ENCODE measurements at places on chromosomes 11 and 22. TPM values are rescaled to one million over a fixed set of nuclear protein-coding genes. Genes with fewer than 3 reads are reported as not detected.
A peak's percentile ranks its signal among the peaks of the same experiment; 100 is the strongest.

The OR51B5 gene
- polyA plus RNA-seq: not detected

The C11orf52 gene
- 2.3 TPM for polyA plus RNA-seq

The TSSK2 gene
- polyA plus RNA-seq: 0.04 TPM

DNA sequence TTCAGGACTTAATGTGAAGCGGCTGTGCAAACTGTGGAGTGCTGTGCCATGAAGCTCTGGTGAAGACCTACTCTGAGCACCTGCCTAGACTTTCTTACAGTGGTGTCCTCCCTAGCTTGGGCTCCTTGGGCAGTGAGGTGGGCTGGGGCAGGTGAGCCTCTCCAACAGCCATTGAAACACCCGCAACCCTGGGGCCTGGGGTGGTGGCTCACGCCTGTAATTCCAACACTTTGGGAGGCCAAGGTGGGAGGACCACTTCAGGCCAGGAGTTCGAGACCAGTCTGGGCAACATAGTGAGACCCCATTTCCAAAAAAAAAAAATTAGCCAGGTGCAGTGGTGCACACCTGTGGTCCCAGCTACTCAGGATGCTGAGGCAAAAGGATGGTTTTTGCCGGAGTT lies 14.3 kb upstream of the SEC14L3 start:
- DNase-seq: no peak

DNA sequence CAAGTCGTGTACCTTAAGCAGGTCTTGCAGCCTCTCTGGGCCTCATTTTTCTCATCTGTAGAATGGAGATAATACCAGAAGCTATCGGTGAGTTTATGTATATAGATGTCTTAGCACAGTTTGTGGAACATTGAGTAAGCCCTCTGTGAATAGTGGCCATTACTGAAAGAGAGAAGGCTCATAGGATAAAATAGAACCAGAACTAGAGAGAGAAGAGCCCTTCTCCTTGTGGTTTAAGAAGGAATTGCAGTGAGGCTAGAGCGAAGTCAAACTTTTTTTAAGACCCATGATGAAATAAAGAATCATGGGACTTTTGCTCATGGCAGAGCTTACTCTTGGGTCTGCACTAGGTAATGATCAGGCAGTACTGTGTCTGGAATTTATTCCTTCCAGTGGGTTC lies 137.1 kb downstream of the TRIM44 start:
- DNase-seq: no peak

DNA sequence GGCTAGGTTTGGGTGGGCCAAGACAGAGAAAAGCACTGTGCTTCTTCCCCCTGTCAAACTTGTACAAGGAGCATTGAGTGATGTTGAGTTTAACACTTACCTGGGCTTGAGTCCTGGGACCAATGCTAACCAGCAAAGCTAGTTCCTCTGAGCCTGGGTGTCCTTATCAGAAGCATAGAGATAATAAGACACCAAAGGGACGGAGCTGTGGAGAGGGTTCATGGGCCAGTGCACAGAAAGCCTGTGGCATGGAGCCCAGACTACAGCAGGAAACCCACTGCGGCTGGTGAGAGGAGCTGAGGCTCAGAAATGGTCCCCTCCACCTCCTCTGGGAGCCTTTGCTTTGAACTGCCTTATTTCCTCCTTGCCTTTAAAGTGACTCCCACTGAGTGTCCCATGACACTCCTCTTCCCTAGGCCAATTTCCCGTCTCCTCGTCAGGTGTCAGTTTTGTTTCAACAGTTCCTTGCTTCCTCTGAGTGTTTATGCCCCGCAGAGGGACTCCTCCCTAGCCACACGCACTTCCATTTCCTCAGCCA lies 9.4 kb downstream of the SLCO2B1 start:
- DNase-seq: peak; percentile 39

DNA sequence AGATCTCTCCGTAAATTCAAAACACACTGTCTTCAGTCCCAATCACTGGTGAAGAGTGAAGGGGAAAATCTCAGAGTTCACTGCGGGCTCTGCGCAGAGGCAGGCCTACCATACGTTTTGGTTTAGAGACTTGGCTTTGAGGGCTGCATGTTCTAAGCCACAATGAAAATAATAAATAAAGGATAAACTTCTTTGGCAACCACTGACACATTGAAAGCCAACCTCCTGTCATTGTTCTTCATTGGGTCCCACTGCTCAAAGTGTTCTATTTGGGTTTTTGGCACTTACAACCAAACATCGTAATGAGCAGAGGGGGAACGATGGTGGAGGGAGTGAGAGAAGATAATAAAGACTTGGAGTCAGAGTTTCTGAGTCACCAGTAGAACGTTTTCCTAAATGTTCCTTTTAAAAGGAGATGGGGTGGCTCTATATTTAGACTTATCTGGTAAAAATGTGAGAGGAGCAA lies 472.9 kb downstream of the SOX6 start:
- no peak for DNase-seq

GRCh38 chr11:121892131-121892681 lies 223.8 kb downstream of the BLID start:
- no peak for DNase-seq

- DNase-seq: no peak
Measured at GRCh38 chr11:47850337-47850736, 2.2 kb upstream of the NUP160 start.

DNA sequence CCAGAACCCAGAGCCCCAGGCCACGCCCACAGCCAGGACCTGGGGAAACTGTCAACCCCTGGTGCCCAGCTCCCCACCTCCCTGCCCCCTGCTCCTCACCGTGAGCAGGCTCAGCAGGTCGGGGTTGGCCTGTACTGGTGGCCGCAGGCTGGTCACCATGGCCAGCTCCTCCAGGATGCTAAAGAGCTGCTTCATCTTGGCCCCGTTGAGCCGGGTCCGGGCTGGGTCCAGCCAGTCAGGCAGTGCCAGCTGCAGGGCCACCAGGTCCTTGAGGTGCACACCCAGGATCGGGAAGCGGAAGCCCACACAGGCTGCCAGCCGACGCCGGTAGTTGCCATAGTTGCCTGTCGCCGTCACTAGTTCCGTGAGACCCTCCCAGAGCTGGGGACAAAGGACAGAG lies 7.3 kb downstream of the RASGRP2 start:
- no peak for DNase-seq

- no peak for DNase-seq
Measured at GRCh38 chr11:33064033-33064825, 24.9 kb downstream of the TCP11L1 start.

DNA sequence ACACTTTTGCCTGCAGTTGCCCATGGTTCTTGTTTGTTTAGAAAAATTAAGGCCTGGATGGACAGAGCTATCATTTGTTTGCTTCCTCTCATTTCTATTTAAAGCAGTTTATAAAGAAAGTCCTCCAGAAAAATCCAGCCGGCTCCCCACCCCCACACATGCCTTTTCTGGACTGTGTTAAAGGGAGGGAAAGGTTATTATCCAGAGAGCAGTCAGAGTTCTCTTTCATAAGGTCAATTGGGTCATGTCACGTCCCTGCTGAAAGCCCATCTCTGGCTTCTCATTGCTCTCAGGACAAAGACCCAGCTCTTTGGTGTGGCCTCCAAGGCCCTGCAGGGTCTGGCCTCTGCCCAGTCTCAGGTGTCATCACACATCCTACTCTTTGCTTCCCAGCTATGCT lies 9.8 kb upstream of the GRK3 start:
- DNase-seq: no peak

DNA sequence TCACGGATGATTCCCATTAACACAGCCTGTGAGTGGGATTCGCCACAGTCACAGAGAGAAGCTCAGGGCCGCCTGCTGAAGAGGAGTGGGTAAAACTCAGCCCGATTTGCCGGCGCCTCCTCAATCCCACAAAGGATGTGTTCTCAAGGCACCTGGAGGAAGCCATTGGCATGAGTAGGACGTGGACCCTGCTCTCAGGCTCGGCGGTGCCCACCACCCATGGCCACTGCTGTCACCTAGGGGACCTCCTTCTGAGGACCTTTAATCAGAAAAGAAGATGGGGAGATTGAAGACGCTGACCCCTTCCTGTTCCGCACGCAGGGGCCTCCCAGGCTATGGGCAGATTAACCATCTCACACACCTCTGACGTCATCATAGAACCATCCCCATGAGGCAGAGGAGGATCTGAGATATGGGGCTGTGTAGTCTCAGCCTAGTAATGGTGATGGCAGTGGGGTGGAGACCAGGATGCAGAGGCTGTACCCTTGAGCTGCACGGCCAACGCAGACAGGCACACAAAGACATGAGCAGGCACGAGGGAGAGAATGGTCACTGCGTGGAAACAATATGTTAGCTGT lies 571.8 kb downstream of the BRD1 start:
- no peak for DNase-seq

DNA sequence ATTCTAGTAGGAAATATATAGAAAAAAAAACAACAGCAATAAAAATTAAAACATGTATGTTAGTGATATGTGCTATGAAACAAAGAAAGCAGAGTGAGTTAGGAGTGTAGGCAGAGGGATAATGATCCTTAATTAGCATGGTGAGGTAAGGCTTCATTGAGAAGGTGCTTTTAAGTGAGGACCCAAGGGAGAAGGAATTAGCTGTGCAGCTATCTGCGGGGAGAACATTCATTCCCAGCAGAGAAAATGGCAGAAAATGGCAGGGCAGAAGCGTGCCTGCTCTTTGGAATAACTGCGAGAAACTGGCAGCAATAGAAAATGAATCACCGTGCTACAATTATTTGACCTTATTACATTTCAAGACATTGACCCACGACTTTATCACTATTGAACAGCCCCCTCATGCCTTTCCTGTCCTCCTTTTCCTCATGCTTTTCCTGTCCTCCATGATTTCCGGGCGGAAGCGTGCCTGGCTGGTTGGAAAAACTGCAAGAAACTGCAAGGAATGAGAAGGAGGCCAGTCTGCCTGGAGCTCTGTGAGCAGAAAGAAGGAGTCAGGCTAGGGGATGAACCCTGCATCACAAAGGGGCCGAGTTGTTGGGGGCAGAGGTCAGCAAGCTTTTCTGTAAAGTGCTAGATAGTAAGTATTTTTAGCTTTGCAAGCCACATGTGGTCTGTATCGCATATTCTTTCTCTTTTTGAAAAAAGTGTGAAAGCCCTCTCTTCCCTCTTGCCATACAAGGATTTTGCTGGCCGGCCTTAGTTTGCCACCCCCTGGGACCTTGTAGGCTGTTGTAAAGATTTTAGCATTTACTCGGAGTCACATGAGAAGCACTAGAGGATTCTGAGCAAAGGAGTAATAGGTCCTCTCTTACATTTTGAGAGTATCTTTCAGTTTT lies 37.1 kb upstream of the SWAP70 start:
- peak; percentile 43 for DNase-seq
